ENCODE measurements at places on chromosomes 13 and 19.
A peak's percentile ranks its signal among the peaks of the same experiment; 100 is the strongest.

DNA sequence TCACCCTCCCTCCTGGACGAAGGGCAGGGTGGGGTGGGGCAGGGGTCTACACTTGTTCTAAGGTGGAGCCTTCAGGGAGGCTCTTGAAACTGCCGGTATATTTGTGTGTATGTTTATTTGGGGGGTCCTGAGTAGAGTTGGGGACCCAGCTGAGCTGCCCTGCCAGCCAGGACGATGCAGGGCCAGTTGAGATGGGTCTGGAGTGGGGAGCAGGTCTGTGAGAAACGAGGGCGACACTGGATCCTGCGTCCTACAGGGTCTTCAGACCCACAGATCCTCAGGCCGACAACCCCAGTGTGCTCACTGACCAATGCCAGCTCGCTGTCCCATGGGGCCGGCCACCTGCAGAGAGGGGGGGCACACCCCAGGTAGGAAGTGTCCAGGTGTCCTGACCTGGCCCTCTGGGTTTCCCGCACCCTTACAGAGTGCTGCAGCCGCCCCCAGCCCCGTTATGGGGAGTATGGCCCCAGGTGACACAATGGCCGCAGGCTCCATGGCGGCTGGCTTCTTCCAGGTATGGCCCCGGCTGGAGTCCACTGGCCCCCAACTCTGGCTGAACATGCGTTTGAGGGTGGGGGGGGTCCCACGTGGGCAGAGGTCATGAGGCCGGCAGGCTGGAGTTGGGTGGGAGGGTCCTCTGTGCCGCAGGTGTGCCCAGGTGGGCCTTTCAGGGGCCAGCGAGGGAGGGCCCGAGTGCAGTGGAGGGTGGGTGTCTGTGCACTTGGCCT is 7.4 kb downstream of the ISYNA1 start:
- no peak for DNase-seq

- DNase-seq: peak; percentile 52
These were observed 4.8 kb downstream of the PNKP start for GRCh38 chr19:49862391-49863253.

DNA sequence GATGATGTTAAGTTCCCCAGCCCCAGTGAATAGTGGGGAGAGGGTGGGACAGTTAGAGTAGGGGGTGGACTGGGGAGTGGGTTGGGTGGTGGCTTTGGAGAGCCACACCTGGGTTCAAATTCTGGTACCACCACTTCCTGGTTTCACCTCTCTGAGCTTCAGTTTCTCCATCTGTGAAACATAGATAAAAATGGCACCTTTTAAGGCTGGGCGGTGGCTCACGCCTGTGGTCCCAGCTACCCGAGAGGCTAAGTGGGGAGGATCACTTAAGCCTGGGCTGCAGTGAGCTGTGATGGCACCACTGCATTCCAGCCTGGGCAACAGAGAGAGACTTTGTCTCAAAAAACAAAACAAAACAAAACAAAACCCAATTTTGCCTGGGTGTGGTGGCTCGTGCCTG is 5.9 kb downstream of the VAV1 start:
- DNase-seq: no peak

DNA sequence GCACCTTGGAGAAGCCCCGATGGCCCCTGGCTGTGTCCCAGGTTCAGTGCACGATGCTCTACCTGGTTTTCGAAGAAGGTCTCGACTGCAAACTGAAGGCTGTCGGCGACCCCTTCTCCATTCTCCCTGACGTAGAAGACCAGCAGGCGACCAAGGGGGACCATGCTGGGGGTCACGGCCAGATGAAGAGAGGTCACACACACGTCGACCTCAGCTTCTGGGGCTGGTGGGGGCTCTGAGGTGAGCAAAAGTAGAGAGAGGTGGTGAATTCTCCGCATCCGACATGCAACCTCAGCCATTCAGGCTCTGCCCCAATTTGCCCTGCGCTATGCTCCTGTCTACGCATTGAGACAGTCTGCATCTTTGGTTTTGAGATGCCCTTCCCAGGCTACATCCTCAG is 49.3 kb downstream of the CPAMD8 start:
- DNase-seq: no peak

DNA sequence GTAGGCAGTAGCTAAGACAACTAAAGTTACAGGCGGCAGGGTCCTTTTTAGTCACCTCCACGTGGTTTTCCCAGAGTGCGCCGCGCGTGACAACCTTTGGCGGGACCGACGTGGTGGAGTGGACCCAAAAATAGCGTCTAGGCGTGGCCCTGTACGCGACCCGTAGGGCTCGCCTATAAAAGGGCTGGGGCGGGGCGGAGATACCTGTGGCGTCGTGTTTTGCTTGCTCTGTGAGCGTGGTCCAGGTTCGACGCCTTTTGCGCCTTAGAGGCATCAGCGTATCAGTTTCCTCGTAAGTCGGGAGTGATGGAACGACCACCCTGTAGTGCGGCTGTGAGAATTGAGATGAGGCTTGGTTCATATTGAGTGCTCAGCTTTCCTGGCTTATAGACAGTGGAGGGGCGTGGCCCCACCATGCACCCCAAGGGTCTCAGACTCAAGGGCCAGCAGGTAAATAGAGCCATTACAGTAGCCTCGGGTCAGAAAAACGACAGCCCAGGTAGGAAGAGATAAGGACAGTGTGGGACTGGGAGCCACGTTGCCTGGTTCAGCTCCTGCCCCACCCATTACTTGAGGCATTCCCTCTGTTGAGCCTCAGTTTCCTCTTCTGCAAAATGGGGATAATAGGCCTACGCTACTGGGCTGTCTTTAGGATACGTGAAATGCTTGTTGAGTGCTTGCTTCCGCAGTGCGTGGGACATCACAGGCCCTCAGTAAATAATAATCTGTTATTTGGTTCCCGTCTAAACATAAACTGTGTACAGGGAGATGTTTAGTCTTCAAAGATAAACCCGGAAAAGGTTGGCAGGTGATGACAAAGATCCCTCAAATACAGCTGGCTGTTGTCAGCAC is 693 bp upstream of the TMED1 start:
- DNase-seq: no peak

- peak; percentile 79 for DNase-seq
These were observed 1.4 kb downstream of the GRIN3B start for GRCh38 chr19:1001538-1002166.

DNA sequence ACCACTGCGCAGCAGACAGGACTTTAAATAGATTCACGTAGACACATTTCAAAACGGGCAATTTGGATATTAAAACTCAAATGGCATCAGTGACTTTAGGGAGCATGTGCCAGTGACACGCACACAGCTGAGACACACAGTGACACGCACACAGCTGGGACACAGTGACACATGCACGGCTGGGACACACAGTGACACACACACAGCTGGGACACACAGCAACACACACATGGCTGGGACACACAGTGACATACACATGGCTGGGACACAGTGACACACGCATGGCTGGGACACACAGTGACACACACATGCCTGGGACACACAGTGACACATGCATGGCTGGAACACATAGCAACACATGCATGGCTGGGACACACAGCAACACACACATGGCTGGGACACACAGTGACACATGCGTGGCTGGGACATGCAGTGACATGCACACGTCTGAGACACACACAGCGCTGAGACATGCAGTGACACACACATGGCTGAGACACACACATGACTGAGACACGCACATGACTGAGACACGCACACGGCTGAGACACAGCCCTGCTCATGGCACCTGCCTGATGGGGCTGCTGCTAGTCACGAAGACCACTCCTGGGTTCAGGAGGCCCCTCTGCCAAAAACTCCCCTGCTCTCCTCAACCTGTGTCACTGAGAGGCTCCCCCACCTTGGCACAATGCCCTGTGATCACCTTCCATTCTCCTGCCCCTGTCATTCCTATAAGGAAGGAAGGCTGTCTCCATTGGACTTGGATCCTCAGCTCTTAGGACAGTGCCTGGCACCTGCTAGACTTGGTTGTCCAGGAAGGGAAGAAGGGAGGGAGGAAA is 52.5 kb downstream of the SOX1 start:
- DNase-seq: no peak

- no peak for DNase-seq
These were observed 2.2 kb downstream of the DMPK start for GRCh38 chr19:45780146-45780447.

DNA sequence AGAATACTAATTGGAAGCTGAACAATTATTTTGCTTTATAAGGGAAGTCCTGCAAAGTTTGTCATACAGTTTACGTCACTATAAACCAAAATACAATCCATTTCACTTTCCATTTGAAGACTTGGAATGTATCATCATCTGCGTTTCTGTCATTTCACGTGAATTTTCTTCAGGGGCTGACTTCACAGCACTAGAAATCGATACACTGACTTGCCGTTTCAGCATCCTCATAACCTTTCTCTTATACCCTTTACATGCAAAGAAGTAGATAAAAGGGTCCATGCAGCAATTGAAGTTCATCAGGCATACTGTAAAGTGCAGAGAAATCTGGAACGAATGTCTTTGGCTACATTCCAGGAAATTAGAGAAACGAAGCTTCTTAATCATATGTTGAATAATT is 12.2 kb downstream of the GPR183 start:
- no peak for DNase-seq

DNA sequence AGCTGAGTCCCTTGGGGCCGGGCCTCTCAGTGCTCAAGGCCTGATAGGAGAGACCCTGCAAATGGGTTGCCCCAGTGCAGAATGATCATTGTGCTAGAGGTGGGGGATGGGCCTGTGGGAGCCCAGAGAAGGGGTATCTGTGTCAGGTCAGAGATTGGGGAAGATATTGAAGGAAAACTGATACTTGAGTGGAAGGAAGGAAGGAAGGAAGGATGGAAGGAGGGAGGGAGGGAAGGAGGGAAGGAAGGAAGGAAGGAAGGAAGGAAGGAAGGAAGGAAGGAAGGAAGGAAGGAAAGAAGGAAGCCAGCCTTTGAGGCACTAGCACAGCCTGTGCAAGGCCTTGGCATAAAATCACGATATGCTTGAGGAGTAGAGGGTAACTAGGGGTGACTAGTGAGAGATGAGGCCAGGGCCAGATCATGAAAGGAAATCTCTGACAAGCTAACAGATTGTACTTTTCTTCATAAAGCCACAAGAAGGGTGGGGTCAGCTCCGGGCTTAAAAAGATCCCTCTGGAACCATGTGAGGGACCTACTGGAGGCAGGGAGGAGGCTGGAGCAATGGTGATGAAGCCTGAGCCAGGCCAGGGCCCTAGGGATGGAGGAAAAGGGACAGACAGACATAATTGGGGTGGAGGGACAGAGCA is 11.4 kb downstream of the PTH2 start:
- DNase-seq: no peak

DNA sequence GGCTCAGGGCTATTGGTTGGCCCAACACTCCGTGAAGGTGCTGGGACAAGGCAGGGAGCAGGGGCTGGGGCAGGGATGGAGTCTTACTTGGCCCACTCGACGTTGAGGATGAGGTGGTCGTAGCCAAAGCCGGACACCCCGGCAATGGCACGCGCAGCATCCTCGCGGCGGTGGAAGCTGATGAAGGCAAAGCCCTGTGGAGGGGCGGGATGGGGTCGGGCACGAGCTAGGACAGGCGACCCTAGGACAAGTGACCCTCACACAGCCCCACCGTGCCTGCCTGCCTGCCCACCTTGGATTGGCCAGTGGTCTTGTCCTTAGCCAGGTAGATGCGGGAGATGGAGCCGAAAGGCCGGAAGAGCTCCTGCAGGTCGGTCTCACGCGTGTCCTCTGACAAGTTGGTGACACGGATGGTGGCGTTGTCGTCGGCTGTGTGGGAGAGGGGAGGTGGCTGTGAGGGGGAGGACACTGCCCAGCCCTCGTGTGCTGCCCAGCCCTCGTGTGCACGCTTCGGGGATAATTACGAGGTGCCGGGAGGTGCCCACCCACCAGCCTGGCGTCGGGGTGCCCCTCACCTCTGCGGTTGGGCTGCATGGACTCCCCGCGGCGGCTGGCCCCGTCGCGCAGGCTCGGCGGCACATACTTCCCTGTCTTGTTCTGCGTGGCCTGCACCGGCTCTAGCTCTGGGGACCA is 4.0 kb downstream of the P2RY11 start:
- no peak for DNase-seq

- DNase-seq: no peak
These were observed 837 bp downstream of the FSD1 start for GRCh38 chr19:4305257-4305612.

- DNase-seq: peak; percentile 53
These were observed 129.4 kb downstream of the PCDH20 start for GRCh38 chr13:61286148-61286745.

GRCh38 chr13:36061621-36062020 is 69.6 kb downstream of the DCLK1 start:
- DNase-seq: no peak

- DNase-seq: no peak
These were observed 1.7 kb downstream of the SMIM24 start for GRCh38 chr19:3478409-3479176.

DNA sequence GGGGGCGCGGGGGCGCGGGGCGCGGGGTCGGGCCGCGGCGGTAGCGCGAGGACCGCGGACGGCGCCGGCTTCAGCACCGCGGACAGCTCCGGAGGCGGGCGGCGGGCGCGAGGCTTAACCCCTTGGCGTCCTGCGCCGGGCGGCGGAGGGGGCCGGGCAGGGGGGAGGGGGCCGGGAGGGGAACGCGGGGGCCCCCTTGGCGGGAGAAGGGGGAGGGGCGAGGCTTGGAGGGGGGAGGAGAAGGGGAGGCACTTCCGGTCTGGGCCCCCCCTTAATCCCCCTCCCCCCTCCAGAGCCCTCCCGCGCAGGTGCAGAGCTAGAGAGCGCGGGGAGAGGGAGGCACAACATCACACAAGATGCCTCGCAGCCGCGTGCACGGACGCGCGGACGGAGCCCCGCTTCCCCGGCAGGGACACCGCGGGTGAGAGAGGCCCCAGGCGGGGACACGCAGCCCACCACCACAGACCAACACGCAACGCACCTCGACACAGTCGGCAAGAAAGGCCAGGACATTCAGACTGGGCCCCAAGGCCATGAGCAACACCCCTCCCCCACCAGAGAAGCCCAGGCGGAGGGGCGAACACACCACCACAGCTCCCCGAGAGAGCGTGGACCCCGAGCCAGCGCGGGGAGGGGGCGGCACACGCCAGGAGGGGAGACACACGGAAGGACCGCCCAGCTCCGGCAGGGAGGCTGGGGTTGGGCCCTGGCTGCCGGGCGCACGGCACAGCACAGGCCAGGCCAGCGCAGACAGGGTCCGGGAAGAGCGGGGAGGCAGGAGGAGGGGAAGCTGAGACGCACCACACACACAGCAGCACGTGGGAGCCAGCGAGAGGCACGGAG is 24.1 kb downstream of the SHANK1 start:
- DNase-seq: peak; percentile 85

- DNase-seq: no peak
These were observed 23.0 kb upstream of the USP29 start for GRCh38 chr19:57096685-57097361.

GRCh38 chr19:7618348-7618747 is 11.0 kb downstream of the XAB2 start:
- DNase-seq: no peak

GRCh38 chr13:27976362-27977091 is 7.4 kb upstream of the CDX2 start:
- no peak for DNase-seq

Measured in neural progenitor cell (in vitro differentiated cells).